ENCODE measurements at places on chromosomes 1 and 21.

DNA sequence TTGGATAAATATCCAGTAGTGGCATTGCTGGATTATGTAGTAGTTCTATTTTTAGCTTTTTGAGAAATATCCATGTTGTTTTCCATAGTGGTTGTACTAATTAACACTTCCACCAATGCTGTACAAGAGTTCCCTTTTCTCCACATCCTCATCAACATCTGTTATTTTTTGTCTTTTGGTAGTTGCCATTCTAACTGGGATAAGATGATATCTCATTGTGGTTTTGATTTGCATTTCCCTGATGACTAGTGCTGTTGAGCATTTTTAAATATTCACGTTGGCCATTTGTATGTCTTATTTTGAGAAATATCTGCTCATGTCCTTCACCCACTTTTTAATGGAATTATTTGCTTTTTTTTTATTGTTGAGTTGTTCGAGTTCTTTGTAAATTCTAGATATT lies 183.9 kb downstream of the PTPRU start:
- no peak for DNase-seq
- peaks cover 6% of the 10 kb centered on the region for H3K27me3 ChIP-seq
- no peaks in the 10 kb centered on the region for H3K36me3 ChIP-seq

DNA sequence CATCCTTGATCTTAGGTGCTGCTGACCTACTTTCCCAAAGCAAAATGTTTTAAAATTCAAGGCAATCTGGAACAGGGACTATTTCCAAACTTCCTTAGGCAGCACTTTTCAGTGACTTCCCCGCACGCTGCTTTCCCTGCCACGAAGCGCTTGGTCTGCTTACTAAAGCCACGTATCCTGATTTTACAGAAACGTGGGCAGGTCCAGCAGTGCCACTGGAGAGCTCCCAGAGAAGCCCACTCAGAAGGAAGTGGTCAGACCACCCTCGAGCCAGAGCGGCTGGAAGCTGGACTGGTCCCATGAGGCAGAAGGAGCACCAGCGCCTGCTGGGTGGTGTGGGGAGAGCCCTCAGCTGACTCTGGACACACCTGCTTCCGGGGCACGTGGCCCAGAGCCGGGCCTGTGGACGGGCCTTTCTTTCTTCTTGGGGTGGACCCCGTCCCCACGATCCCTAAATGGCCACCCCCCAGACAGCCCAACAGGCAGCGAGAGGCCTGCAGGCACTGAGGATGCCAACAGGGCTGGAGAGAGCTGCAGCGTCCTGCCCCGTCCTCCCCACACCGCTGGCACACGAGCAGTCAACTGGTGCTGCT lies 23.2 kb downstream of the PTTG1IP start:
- H3K27me3 ChIP-seq: no peaks in the 10 kb centered on the region
- DNase-seq: no peak
- no peak overlapping the region for H3K4me3 ChIP-seq
- H3K27ac ChIP-seq: no peak overlapping the region
- peaks cover 15% of the 10 kb centered on the region for H3K4me1 ChIP-seq

- no peaks in the 10 kb centered on the region for H3K36me3 ChIP-seq
- DNase-seq: no peak
- H3K4me3 ChIP-seq: no peak overlapping the region
- H3K27ac ChIP-seq: no peak overlapping the region
- H3K4me1 ChIP-seq: no peaks in the 10 kb centered on the region
These were observed 140.7 kb upstream of the FAM78B start for GRCh38 chr1:166307261-166308188.

GRCh38 chr1:46530791-46531409 lies 20.5 kb downstream of the KNCN start:
- no peak overlapping the region for H3K27ac ChIP-seq
- peaks cover 6% of the 10 kb centered on the region for H3K4me1 ChIP-seq
- no peaks in the 10 kb centered on the region for H3K36me3 ChIP-seq

DNA sequence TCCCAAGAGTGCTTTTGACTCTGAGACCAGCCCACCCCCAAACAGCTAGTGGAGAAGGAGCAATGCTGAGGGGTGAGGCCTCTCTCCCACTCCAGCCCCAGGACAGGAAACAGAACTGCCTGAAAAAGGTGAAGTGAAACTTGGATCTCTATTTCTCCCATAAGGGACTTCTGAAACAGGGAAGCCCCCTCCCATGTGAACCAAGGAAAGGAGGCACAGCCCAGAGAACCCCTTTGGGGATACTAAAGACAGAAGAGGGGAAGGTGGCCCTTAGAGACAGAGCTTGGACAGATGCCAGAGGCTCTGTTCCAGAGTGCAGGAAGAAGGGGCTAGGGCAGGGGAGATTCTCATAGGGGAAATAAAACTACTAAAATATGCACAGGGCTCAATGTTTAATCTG lies 2.9 kb downstream of the TNFAIP8L2 start:
- no peaks in the 10 kb centered on the region for H3K27me3 ChIP-seq
- H3K36me3 ChIP-seq: peaks cover 1% of the 10 kb centered on the region
- no peak overlapping the region for H3K4me3 ChIP-seq
- H3K27ac ChIP-seq: no peak overlapping the region
- H3K4me1 ChIP-seq: peaks cover 38% of the 10 kb centered on the region

DNA sequence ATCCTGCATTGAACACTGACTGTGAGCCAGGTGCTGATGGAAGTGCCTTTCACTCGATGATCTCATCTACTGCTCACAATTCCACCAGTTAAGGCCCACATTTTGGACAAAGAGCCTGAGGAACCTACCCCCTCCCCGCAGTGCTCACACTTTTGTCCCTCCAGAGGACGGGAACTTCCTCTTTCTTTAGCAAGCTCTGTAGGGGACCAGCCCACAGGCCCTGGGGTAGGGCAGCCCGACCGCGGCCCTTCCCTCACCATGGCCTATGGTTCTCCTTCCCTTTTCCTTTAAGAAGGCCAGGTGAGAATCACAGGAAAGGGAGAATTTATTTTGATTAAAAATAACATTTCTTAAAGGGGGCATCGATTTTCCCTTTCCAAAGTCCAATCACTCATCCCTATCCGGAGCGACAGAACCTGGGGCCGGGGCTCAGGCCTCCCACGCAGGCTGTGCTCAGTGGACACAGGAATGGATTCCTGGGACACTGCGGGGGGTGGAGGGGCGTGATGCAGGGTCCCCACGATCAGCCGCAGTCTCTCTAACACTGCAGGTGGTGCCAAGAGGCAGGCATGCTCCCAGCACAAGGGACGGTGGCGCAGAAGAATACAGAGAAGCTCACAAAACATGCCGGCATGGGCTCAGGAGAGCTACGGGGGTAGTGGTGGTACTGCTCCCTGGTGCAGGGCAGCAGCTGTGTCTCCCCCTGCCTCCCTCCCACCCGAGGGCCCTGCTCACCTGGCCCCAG lies 8.9 kb upstream of the KCNE1 start:
- H3K4me1 ChIP-seq: no peaks in the 10 kb centered on the region
- no peaks in the 10 kb centered on the region for H3K36me3 ChIP-seq
- no peak overlapping the region for H3K4me3 ChIP-seq
- H3K27me3 ChIP-seq: no peaks in the 10 kb centered on the region
- DNase-seq: no peak

GRCh38 chr21:19908390-19908789 lies 1089.8 kb upstream of the NCAM2 start:
- H3K27me3 ChIP-seq: no peaks in the 10 kb centered on the region
- no peak for DNase-seq
- no peaks in the 10 kb centered on the region for H3K36me3 ChIP-seq
- H3K27ac ChIP-seq: no peak overlapping the region
- no peaks in the 10 kb centered on the region for H3K4me1 ChIP-seq

GRCh38 chr1:61583703-61584102 lies 141.2 kb downstream of the TM2D1 start:
- H3K27ac ChIP-seq: no peak overlapping the region
- no peak overlapping the region for H3K4me3 ChIP-seq

GRCh38 chr1:3799976-3800685 lies 3.8 kb upstream of the LRRC47 start:
- H3K36me3 ChIP-seq: no peaks in the 10 kb centered on the region
- no peak for DNase-seq
- H3K4me1 ChIP-seq: peaks cover 15% of the 10 kb centered on the region
- no peak overlapping the region for H3K4me3 ChIP-seq
- H3K27me3 ChIP-seq: peaks cover 14% of the 10 kb centered on the region

DNA sequence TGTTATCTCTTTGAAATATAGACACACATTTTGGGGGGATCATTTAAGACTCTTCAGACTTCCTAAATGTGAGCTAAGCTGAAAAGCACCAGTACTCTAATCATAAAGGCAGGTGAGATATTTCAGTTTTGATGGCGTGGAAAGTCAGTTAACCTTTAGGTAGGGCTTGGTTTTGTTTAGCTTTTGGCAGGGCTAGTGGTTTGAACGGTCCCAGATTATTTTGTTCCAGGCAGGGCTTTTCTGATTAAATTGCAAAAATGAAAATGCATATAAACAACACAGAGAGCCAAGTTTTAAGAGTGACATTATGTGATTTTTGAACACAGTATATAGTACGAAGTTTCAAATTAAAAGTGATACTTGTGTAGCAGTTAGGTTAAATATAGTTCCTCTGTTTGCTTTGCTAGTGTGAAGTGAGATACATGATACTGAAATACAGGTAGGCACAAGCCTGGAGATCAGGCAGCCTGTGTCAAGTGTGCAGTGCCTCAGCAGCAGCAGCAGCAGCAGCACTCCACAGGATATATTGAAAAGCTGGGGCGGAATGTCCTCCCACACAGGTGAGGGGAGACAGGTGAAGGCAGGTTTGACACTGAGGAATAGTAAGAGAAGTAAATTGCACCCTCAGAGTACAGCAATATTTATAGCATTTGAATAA lies 47.4 kb downstream of the CAMTA1 start:
- no peak overlapping the region for H3K4me3 ChIP-seq
- H3K36me3 ChIP-seq: peaks cover 3% of the 10 kb centered on the region
- H3K4me1 ChIP-seq: no peaks in the 10 kb centered on the region

- no peaks in the 10 kb centered on the region for H3K4me1 ChIP-seq
- no peak for DNase-seq
- no peaks in the 10 kb centered on the region for H3K27me3 ChIP-seq
- H3K27ac ChIP-seq: no peak overlapping the region
- H3K36me3 ChIP-seq: no peaks in the 10 kb centered on the region
These were observed 36.0 kb upstream of the GRIK1 start for GRCh38 chr21:29975776-29976175.

GRCh38 chr1:177934927-177935326 lies 34.9 kb downstream of the SEC16B start:
- no peaks in the 10 kb centered on the region for H3K36me3 ChIP-seq
- H3K27ac ChIP-seq: no peak overlapping the region
- H3K4me3 ChIP-seq: no peak overlapping the region
- H3K4me1 ChIP-seq: no peaks in the 10 kb centered on the region
- DNase-seq: no peak
- H3K27me3 ChIP-seq: no peaks in the 10 kb centered on the region

- no peak overlapping the region for H3K27ac ChIP-seq
- H3K4me1 ChIP-seq: no peaks in the 10 kb centered on the region
- no peak overlapping the region for H3K4me3 ChIP-seq
- H3K27me3 ChIP-seq: no peaks in the 10 kb centered on the region
- H3K36me3 ChIP-seq: no peaks in the 10 kb centered on the region
- no peak for DNase-seq
These were observed 196.9 kb upstream of the C8B start for GRCh38 chr1:57162607-57163261.

DNA sequence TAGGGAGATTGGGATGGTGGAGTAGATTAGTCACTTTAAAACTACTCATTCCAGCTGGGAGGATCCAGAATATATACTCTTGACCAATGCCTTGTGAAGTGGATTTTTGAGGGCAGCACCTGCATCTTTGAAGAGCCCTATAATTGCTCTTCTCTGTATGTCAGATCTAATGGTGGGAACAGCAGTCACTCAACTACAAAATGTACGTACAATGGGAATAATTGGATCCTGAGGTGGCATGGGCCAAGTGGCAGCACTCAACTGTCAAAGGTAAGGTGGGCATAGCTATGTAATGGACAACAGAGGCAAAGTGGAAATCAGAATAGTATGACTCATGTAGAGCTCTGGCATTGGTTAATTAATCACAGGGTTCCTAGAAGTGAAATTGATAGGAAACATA lies 51.6 kb upstream of the KIAA0040 start:
- H3K4me3 ChIP-seq: no peak overlapping the region
- DNase-seq: no peak
- no peaks in the 10 kb centered on the region for H3K4me1 ChIP-seq
- no peak overlapping the region for H3K27ac ChIP-seq

All from B cell (primary cell).